Activated gamma-delta T cell treated with anti-CD3 and anti-CD28 coated beads, Interleukin-2, amount 50 U/mL, for 16 hours (primary cell): ENCODE measurements at places on chromosomes 5 and 9.

DNA sequence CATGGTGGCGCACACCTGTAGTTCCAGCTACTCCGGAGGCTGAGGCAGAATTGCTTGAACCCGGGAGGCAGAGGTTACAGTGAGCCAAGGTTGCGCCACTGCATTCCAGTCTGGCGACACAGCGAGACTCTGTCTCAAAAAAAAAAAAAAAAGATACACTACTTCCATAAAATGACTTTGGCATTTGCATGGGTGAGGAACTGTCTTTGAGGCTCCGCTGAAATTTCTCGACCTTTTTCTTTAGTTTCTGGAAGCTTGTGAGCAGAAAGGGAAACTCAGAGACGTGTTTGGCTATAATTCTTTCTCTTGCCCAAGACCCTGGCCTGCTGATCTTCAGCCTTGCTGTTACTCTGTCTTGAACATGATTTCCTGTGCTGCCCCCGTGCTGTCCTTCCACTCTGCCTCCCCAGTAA, 37.3 kb downstream of the SPIN1 start:
- no peak for DNase-seq

DNA sequence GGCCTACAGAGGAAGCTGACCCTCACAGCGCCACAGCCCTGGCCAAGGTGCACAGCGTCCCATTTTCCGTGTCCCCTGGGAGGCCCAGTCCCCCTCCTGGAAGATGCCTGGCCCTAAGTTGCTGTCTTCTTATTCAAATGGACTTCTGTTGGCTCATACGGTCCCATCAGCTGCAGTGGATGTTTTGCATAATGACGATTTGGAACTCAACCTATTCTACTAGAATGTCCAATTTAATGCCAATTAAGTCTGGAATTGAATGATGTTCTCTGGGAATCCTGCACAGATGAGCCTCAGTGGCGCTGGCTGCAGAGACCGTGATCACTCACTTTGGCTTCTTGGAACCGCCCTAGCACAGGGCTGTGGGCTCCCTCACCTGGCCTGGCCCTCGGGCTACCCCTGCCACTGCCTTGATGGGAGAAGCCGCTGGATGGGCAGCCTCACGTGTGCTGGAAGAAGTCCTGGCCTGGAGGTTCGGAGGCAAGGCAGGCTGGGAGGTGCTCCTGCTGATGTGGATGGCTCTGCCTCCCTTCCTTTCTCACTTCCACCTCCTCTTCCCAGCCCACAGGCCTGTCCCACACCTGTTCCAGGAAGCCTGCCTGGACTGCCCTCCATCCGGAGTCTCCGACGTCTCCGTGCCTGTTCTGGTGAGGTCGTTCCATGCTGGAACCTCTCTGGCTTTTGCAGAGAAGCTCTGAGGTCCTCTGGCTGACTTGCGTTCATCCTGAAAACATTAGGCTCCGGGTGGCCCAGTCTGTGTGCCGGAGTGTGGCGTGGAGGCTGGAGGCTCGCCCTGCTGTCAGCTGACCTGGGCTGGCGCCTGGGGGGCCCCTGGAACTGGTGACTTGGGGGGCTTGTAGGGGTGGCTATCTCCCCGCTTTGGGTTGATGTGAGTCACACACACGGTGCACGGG, 147.1 kb downstream of the RXRA start:
- DNase-seq, result no peak

DNA sequence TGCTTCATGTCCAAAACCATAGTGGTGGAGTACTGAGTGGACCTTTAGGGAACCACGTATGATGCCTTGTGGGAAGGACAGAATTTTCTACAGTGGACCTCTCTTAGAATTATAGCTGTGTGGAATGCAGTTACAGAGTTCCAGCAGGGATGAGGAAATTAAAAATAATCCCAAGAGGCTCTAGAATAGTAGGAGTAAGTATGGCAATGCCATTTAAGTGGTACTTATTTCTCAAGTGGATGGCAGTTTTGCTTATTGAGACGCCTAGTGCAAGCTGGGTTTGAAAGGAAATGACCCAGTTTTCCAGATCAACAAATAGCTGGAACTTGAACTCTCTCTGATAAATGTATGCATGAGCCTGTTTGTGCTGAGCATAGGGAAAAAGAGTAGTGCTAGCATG, 431.6 kb downstream of the PRR16 start:
- DNase-seq, result no peak

DNA sequence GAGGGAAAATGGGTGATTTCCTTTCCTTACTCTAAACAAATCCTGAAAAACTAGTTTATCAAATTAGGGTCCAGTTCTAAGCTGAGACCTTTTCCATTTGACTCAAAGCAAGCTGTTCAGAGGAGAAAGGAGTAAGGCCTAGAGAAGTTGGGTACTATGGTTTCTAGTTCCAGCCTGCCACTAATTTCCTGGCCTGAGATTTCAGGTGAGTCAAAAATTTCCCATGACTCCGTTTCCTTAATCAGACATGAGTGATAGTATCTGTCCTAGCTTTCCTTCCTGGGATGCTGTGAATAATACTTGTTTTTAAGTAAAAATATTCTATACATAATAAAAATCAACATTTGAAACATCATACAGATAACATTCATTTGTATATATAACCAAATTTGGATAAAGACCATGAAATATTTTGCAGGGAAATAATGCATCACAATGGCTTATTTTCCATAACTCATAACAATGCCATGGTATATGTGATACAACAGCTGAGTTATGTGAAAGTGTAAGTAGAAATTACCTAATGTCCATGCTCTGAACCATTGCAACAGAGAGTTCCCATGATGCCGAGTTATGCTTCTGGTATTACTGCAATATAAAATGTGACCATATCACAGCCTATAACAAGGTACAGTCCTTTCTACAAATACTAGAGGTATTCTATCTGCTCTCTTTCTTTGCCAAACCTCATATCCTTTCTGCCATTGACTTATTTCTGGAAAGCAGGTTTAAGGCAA, 142.7 kb downstream of the MLLT3 start:
- DNase-seq, result no peak

GRCh38 chr5:32172923-32173266, 1.2 kb downstream of the GOLPH3 start:
- DNase-seq, result no peak

GRCh38 chr9:92763721-92764380, 782 bp downstream of the BICD2 start:
- peak; percentile 16 for DNase-seq

GRCh38 chr5:124725622-124726258, 20.7 kb downstream of the ZNF608 start:
- DNase-seq, result no peak

GRCh38 chr5:146652547-146652946, 136.6 kb upstream of the GPR151 start:
- DNase-seq, result no peak

DNA sequence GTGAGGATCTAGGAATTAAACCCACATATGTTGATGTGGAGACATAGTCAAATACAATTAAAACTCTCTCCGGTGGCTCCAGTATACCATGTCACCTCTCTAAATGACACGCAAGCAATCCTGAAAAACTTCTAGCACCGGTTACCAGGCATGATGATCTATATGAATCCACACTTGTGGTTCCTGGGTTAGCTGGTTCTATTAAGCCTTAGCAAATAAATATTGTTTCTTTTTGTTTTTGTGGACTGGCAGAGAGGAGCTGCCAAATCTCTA, 104.8 kb downstream of the SEC61B start:
- no peak for DNase-seq

- DNase-seq, result no peak
Observed at GRCh38 chr9:87678650-87679355, 47.1 kb upstream of the CTSL start.

GRCh38 chr5:143576711-143577484, 173.4 kb upstream of the NR3C1 start:
- no peak for DNase-seq

DNA sequence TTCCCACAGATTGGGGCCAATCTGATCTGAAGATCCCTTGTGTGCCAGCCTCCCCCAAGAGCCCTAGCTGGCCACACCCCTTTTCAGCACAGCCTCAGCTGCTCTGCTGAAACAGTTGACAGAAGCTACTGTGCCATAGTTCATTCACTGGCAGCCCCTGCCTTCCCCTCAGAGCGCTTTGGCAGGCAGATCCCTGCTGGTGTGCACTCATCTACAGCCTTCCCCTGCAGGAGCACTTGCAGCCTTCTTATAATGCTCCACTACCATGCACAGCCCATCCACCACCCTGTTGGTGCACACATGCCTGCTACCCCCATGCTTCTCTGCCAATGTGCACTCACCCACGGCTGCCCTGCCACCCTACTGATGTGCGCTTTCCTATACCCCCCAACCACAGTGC, 471.3 kb downstream of the MTRR start:
- DNase-seq, result no peak

DNA sequence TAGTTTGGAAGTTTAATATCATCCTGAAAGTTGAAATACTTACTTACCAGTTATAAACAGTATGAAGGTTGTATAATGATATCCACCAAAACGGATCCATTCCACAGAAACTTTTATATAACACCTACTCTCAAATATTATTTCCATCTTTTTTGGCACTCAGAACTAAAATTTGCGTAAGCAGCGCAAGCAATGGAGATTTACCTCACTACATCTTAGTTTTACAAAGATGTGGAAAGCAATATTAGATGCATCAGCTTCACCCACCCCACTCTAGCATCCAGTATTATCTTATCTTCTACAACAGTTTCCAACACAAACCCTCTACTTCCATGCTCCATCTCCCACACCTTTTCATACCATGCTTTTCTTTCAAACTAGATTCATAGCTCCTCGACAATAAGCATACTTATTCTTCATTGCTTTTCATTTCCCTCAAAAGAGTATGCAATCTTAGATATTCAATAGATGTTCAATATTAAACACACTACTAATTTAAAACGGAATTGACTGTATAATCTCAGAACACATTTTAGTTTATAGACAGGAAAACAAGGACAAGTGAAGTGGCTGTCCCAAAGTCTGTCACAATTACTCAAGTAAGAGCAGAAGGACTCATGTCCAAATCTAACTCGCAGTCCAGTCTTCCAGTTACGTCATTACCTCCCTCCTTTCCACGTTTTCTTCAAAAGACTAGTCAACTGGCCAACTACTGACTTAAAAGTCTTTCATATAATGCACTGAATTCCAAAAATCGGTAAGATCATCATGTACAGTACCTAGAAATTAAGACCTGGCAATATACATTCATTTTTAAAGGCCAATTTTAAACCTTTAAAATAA, 2.2 kb downstream of the PPP2CA start:
- DNase-seq, result no peak
